Stimulated activated CD8-positive, alpha-beta memory T cell treated with anti-CD3 and anti-CD28 coated beads, Interleukin-7, amount 100 ng/mL, for 1 hour (primary cell): ENCODE measurements at places on chromosomes 5 and 9.

DNA sequence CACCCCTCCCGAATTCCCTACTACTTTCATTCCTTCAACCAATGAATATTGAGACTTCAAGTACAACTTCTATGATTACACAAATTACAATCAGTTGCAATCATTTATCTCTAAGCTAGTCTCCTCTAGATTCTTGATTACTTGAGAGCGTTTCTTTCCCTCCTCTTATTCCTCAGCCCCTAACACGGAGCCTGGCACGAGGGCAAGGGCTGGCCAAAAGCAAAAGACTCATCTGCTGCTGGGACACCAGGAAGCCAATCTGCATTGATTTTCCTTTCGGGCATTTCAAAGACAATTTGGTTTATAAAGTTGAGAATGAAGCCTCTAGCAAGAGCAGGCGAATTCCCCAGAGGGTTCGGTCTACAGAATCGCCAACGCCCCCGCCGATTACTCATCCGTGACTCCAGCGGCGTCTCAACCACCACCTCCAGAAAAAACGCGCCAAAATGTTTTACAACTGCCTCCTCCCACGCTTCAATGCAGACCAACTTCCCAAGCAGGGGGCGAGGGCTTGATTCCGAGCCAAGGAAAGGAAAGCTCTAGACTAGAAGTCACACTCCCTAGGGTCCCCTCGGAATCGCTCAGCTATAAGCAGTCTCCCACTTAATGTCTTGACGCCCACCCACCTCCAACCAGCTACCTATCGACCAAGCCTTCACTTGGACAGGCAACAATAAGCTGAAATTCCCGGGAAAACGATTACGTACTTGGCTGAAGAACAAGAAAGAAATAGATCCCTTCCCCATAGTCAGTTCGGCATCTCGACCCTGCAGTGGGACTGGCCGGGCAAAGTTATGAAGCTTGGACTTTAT is 1.5 kb downstream of the PCSK1 start:
- DNase-seq, result no peak

DNA sequence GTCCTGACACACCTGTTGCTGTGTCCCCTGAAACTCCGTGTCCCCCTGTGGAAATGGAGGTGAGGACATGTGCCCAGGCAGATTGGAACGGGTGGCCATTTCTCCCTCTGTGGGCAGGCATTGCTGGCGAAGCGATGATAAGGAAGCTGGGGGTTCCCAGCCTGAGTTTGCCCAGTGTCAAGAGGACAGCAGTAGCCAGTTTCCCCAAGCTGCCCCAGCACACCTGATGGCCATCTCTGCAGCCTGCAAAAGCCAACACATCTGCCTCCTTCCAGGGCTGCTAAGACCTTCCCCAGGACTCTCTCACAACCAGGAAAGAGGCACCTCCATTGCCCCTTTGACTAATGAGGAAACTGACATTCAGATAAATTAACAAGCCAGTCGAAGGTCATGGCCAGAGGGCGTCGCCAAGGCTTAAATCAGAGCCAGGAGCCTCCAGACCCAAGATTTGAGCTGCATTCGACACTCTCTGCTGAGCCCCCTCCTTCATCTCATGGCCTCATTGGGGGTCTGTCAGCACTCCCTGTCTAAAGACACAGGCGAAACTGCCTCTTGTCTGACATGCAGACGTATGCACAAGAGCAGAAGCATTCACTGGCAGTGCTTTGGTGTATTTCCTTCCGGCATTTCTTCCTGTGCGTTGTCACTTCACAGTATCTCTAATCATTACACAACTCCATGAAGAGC is 10.4 kb upstream of the WNK2 start:
- no peak for DNase-seq

DNA sequence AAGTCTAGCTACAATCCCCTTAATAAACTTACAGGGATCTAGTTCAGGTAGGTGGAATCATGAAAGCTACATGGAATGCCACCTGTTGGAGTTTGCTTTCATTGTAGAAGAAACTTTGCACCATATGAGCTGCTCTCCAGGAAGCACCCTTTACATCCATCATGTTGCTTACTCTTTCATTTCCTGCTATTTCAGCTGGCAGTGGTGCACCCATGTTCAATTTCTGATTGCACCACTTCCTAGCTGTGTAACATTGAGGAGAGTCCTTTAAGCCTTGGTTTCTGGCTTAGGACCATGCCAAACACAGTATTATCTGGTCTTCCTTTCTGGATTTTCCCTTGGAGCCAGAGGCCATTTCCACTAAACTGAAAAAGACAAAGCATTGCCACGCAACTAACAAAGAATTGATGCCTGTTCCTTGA is 123.3 kb upstream of the SLC12A2 start:
- no peak for DNase-seq

DNA sequence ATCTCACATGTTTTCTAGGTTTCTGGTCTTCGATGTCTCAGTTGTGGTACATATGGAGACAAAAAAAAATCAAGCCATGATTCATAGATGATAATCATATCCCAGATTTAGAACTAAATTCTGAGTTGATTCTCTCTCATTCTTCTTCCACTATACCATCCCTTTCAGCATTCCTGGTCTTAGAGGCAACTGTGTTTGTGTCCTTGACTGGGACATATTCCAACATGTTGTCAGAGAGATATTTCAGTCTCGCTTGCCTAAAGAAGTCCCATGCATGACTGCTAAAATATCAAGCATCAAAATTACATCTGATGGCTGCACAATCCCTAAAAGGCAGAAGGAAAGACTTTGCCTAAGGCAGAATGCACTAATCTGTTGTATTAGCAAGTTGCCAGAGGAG is 236.6 kb downstream of the PSAT1 start:
- no peak for DNase-seq

GRCh38 chr9:69937833-69938535 is 105.7 kb upstream of the MAMDC2 start:
- no peak for DNase-seq
